ENCODE measurements at places on chromosomes 11 and 22.

- DNase-seq = no peak
These were observed 280.4 kb downstream of the DCDC1 start for GRCh38 chr11:31089117-31089516.

GRCh38 chr22:45968751-45969413 is 8.1 kb downstream of the WNT7B start:
- no peak for DNase-seq

- no peak for DNase-seq
These were observed 1807.5 kb downstream of the LRRC4C start for GRCh38 chr11:39651857-39652461.

GRCh38 chr11:59778122-59778521 is 22.9 kb downstream of the STX3 start:
- no peak for DNase-seq

GRCh38 chr11:30225642-30226041 is 5.2 kb upstream of the FSHB start:
- no peak for DNase-seq

DNA sequence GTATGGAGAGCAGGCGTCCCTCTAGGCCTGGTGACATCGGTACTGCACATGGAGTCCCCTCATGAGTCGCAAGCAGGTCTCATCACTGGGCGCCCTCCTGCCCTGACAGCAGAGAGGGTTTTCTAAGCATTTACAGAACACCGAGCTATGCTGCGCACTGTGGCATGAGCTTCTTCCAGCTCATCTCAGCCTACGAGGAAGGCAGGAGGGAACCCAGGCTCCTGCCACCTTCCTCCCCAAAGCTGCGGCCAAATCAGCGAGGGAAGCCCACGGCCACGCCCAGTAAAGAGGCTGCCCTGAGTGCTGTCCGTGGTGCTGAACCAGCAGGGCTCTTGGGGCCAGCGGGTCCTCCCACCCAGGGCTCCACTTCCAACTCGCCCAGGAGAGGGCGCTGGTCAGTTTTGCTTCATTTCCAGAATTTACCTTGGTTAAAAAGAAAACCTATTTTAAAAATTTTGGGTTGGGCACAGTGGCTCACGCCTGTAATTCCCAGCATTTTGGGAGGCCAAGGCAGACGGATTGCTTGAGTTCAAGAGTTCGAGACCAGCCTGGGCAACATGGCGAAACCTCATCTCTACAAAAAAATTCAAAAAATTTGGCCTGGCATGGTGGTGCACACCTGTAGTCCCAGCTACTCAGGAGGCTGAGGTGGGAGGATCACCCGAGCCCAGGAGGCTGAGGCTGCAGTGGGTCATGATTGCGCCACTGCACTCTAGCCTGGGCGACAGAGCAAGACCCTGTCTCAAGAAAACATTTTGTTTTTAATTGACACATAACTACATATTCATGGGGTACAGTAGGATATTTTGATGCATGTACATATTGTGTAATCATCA is 34.2 kb downstream of the PHF21B start:
- DNase-seq = peak; percentile 71

- DNase-seq = no peak
These were observed 10.2 kb upstream of the LDHA start for GRCh38 chr11:18384157-18384641.

DNA sequence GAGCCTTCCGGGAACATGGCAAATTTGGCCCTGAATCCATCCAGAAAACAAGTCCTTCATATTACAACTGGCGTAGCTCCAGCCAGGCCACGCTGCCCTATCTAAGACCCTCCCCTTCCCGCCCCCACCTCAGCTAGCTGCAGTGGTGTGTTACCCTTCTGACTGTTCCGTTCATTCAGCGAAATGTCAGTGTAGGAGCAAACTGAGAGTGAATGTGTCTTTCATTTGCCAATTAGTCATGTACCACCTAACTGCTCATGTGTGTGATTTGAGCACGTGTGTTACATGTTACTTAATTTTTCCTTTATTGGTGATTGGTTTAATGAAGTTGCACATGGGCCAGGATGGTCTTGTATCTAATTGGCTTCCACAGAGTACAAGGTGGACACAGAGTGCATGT is 34.8 kb upstream of the POU2AF1 start:
- DNase-seq = peak; percentile 23

GRCh38 chr11:133797554-133797953 is 47.8 kb downstream of the SPATA19 start:
- no peak for DNase-seq

GRCh38 chr22:27602390-27602789 is 199.2 kb downstream of the MN1 start:
- no peak for DNase-seq

DNA sequence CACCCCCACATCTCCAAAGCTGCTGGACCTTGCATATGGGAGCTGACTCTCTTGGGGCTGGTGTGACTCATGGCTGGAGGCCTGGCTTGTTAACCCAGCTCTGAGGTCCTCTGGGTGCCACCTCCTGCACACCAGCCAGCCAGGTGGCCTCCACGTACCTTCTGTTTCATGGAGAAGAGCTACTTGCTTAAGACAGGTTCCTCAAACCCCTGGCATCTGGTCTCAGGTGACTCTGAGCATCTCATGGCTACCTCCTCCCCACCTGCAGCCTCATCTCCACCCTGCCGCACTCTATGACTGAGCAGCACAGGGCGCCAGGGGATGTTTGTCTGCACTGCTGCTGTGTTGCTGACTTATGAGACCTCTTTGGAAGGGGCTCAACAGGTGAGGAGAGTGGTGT is 55.7 kb downstream of the BCR start:
- no peak for DNase-seq

DNA sequence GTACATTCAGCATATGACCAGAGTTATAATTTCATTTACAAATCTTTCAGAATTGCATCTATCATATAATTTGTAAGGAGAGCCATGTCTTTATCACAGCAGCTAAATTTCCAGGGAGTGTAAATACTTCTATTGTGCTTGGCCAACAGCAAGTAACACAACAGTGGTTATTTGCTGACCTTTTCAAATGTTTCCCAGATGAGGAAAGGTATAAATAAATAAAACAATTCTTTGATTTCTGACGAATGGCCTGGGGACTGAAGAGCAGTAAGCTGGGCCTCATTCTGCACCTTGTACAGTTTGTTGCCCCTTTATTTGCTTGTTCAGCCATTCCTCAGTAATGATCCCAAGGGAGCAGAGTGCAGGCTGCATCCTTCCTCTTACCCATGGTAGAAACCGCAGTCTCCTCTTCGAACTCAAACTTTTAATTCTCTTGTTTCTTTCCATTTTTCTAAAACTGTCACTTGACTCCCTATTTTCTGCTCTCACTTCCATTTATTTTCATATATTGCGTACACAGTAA is 132.8 kb downstream of the DDX10 start:
- DNase-seq = no peak

DNA sequence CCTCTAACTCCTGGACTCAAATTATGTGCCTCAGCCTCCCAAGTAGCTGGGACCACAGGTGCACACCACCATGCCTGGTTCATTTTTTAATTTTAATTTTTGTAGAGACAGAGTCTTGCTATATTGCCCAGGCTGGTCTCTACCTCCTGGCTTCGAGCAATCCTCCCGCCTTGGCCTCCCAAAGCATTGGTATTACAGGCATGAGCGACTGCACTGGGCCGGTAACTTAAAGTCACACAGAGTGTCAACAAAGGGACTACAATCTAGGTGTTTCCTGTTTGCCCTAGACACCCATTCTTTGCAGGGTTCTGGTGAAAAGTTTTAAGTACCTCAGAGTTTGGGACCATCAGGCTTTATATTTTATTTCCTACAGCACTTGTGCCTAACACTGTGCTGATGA is 8.4 kb downstream of the UVRAG start:
- no peak for DNase-seq

DNA sequence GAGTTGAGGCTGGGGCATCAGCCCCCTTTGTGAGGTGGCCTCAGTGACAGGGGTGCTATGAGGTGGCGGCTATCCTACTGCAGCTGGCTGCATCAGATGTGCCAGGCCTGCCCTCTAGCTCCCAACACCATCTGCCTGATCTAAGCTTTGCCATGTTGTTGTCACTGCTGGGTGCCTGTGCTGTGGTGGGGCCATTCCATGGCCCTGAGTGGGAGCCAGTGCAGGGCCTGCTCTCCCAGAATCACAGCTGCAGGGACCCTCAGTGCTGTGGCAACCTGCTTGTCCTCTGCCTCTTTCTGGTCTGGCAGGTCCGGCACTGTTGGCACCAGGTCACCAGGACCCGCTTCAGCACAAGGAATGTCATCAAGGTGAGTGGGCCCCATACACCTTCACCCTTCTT is 1.8 kb upstream of the SNU13 start:
- no peak for DNase-seq
